Ascending aorta (tissue), 2 donors: ENCODE measurements at places on chromosomes 4 and X.
A peak's percentile ranks its signal among the peaks of the same experiment; 100 is the strongest.

- peak; percentile 76 for DNase-seq
Measured at GRCh38 chr4:16897991-16898827, at the start of gene LDB2. Gene LDB2 (minus strand): TSS chr4:16898645.

GRCh38 chr4:159966746-159967145 is 863.9 kb downstream of the RAPGEF2 start:
- no peak for DNase-seq

DNA sequence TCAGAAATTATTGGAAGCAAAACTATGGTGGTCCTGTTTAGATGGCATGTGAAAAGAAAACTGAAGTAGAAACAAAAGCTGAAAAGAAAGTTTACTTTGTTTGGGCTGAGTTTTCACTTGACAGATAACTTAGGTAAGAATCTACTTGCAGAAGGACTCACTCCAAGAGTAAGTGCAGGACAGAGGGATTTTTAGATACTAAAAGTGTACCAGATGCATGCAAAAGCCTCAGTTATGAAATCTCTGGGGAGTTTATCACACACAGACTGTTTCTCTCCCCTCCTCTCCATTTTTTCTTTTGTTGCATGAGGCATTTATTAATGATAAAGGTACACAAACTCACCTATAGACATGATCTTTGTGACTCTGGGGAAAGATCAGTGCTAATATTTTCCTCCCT is 127.5 kb upstream of the GIMD1 start:
- DNase-seq: no peak

GRCh38 chr4:139806929-139807328 is 141.3 kb downstream of the MGST2 start:
- DNase-seq: no peak

- DNase-seq: no peak
Measured at GRCh38 chr4:127586922-127587571, 45.7 kb upstream of the INTU start.

DNA sequence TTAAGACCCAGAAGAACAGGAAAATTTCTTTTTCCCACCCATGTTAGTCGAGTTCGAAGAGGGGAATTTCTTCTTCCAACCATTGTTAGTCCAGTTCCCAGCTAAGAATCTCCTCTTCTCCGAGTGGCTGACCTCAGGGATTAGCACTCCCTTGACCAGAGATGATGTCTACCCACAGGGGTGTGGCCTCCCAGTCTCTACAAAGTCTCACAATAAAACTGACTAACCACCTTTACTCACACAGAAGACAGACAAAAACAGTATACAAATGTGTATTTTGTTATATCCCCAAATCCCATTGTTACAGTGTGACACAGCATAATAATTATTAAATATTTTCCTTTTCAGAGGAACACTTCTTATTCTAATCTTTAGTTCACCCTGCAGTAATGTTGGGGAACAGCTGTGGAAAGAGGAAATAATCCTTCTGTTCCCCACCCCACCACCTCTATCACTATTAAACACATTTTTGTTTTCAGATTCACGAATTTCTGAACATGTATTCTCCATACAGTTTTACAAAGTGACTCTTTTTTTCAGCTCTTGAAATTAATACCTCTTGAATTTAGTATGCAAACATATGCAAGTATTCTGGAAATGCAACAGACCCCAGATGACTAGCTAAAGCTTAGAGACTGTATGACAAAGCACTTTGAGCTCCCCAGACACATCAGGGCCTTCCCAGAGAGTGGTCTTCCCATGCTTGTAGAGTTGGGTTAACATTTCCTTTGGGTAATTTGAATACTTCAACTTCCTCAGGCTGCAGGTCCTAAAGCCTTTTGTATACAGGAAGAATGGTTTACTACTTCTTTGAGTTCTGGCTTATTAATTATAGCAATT is 62.5 kb upstream of the NFKB1 start:
- no peak for DNase-seq

- no peak for DNase-seq
Measured at GRCh38 chr4:36716874-36717273, 435.5 kb downstream of the DTHD1 start.

GRCh38 chrX:74431797-74432196 is 10.5 kb downstream of the SLC16A2 start:
- DNase-seq: no peak

- no peak for DNase-seq
Measured at GRCh38 chrX:67619253-67619652, 75.4 kb downstream of the AR start.

GRCh38 chr4:108052558-108053120 is 63.0 kb downstream of the HADH start:
- no peak for DNase-seq

DNA sequence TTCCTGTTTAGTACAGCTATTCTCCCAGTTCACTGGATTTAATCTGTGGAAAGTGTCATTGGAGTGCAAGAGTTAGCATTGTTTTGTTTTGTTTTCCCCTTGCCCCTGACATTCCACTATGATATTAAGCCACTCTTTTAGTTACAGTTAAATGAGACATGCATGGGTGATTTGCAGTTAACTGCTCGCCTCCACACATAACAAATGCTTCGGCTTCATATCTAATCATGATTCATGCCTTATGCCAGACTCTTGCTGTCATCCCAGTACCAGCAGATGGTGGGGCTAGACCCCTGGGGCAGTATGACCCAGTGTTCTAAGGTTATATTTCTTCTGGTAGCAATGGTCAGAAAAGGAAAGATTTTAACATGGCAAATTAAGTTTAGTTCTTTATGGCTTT is 80.1 kb downstream of the RAP1GDS1 start:
- DNase-seq: no peak

- DNase-seq: no peak
Measured at GRCh38 chr4:74570095-74570494, 125.2 kb downstream of the AREG start.

- no peak for DNase-seq
Measured at GRCh38 chrX:119757979-119758730, at the start of gene SOWAHD. Gene SOWAHD (plus strand): TSS chrX:119758588. CDS start chrX:119758668, 80 bp downstream.

DNA sequence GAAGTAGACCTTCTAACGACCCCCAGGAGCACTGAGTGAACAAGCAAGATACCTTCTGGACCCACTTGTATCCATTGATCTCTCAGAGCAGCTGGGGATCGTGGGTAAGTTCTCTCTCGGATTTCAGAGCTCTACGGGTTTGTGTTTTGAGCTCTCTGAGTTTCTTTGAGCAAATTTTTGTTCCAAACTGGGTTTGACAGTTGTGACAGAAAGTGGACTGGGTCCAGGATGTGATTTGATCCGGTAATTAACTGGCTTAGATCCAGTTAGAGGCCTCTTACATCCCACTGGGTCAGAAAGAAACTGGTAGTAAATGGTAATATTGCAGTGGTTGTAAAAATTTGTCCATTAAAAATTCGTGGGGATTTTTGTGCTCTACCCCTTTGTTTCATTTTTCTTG is 459.2 kb downstream of the INPP4B start:
- DNase-seq: no peak

GRCh38 chr4:3324093-3324815 is 31.4 kb downstream of the RGS12 start:
- DNase-seq: no peak

- no peak for DNase-seq
Measured at GRCh38 chrX:70434914-70435586, 9.6 kb upstream of the DLG3 start.

DNA sequence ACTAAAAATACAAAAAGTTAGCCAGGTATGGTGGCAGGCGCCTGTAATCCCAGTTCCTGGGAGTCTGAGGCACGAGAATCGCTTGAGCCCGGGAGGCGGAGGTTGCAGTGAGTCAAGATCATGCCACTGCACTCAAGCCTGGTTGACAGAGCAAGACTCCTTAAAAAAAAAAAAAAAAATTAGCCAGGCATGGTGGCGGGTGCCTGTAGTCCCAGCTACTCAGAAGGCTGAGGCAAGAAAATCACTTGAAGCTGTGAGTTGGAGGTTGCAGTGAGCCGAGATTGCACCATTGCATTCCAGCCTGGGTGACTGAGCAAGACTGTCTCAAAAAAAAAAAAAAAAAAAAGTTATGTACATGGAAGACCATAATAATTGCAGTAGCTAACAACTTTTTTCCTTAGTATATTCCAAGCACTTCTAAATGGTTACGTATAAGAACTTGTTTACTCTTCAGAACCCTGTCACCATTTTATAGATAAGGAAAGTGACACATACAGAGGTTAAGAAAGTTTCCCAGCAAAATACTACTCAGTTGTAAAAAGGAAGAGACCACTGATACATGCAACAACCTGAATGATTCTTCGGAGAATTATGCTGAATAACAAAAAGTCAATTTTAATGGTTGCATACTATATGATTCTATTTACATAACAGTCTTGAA is 24.5 kb downstream of the RUFY3 start:
- no peak for DNase-seq

- no peak for DNase-seq
Measured at GRCh38 chrX:23904096-23904495, 3.6 kb downstream of the APOO start.

DNA sequence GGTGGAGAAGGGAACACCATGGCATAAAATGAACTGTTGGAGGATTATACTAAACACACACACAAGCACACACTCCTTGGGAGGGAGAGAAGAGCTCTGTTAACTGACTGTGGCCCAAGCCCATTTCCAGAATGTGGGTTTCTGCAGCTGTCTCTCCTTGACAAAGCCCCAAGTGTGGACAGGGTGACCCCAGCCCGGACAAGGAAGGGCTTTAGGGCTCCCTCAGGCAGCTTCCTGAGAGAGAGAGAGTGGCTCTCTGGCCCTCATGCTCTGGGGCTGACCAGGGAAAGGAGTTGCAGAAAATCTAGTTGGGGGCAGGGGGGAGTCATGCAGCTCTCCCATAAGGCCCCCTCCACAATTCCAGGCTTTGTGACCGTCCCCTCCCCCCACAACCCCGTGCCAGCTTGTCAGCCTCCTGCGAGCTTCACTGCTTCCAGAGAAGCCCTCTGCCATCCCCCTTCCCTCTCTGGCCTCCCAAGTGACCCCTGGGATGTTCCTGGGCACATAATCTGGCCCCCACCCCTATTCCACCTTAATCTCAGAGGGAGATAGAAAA is 590 bp downstream of the ARHGEF9 start:
- no peak for DNase-seq

GRCh38 chr4:140702096-140702757 is 54.0 kb downstream of the TBC1D9 start:
- no peak for DNase-seq

GRCh38 chrX:31199056-31199839 is 127.4 kb upstream of the FTHL17 start:
- DNase-seq: no peak

DNA sequence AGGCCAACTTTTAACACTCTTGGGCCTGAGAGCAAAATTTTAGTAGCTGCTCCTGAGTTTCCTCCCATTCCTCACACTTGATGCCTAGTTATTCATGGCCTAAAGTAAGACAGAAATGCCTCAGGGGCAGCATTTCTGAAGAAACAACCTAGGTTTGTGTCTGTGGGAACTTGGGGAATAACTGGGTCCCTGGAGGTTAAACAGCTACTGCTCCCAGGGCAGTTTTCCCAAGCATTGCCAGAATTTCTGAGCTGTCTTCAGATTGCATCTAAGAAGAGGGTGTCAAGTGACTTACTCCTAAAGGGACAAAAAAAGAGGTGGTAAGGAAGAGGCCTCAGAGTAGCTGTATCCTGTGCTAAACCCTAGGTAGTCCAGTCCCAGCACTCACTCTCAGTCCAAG is 130.8 kb upstream of the ACSL4 start:
- no peak for DNase-seq

- DNase-seq: no peak
Measured at GRCh38 chr4:128483816-128484215, 196.2 kb upstream of the PGRMC2 start.
